Naive B cell (primary cell): ENCODE measurements at places on chromosomes 1 and 21.

GRCh38 chr1:225462714-225463574, 35.1 kb upstream of the LBR start:
- no peak for DNase-seq

DNA sequence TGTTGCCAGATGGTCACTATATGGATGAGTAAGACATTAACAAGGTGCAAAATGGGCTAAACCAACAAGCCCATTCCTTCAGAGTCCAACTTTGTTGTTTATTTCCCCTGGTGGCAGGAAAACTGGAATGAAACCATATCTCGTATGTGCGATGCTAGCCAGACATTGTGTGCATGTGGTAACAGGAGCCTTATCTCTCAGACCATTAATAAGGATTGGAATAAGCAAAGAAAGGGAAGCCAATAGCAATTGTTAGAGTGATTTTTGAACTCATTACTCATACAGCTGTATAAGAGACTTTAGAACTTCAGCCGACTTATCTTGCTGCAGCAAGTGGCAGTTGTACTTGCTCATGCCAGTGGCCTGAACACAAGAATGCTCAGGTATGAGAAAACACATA, 30.0 kb upstream of the HMCN1 start:
- DNase-seq = no peak

DNA sequence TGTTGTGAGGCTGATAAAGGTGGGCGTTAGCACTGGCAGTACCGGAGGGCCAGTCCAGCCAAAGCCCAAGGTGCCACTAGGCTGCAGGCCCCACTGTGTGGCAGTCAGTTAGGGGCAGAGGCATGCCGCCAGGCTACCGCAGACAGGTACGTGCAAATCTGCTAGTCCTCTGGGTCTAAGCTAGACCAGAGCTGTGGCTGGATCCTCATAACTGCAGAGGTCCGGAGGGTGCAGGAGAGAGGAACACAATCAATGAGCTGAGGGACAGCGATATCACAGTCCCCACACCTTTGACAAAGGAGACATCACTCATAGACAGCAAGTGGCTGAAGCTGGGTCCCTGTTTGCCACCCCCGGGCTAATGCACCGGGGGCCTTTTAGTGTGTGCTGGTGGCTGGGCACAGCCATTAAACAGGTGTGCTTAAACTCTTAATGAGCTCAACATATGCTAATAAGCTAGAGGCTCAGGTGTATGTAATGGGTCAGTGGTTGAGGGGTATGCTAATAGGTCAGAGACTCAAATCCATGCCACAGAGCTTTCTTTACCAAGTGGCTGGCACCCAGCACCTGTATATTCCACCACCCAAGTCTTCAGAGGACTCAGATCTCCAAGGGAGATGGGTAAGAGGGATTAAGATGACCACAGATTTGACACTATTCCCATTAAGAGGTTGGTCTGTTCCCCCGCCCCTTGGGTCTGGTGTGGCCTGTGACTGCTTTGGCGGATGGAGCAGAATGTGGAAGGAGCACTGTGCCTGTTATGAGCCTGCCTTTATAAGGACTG, 82.0 kb downstream of the GLIS1 start:
- no peak for DNase-seq

- no peak for DNase-seq
Observed at GRCh38 chr1:153698923-153699714, 20.6 kb downstream of the NPR1 start.

DNA sequence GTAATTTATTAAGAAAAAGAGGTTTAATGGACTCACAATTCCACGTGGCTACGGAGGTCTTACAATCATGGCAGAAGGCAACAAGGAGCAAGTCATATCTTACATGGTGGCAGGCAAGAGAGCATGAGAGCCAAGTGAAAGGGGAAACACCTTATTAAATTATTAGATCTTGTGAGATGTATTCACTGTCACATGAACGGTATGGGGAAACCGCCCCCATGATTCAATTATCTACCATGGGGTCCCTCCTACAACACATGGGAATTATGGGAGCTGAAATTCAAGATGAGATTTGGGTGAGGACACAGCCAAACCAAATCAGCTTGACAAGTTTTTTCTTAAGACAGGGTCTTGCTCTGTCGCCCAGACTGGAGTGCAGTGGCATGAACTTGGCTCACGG, 14.3 kb downstream of the DAP3 start:
- DNase-seq = no peak

- no peak for DNase-seq
Observed at GRCh38 chr1:195577748-195578147, 1030.5 kb downstream of the KCNT2 start.
